ENCODE measurements at places on chromosomes 5 and 9.

DNA sequence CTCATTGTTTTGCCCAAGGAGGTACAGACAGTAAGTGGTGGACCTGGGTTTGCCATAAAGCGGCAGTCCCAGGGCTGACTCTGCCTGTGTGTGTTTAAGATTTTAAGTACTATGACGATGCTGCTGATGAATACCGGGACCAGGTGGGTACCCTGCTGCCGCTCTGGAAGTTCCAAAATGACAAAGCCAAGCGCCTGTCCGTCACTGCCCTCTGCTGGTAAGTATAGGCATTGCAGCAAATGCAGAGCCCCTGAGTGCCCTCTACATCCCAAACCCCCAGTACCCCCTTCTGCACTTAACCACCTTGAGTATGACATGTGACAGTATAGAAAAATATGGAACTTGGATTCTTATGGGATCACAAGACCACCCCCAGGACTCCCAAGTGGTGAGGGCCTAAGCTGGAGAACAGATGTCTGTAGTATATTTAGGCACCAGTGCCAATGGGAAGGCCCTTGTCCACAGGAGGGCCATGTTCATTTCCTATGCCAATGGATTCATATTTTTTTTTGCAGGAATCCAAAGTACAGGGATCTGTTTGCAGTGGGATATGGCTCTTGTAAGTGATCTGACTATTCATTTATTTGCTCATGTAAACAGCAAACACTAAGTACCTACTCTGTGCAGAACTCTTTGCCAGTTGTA is 22.0 kb downstream of the ENHO start:
- DNase-seq = peak; percentile 77

- DNase-seq = no peak
These were observed 189.7 kb downstream of the MEF2C start for GRCh38 chr5:88693071-88693932.

DNA sequence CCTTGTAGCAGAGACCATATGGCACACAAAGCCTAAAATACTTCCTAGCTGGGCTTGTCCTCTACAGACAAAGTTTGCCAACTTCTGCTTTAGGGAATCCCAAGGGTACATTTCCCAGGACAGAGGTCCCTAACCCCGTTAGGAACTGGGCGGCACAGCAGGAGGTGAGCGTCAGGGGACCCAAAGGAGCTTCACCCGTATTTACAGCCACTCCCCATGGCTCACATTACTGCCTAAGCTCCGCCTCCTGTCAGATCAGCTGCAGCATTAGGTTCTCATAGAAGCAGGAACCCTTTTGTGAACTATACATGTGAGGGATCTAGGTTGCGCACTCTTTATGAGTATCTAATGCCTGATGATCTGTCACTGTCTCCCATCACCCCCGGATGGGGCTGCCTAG is 88.5 kb upstream of the TRPM3 start:
- no peak for DNase-seq

DNA sequence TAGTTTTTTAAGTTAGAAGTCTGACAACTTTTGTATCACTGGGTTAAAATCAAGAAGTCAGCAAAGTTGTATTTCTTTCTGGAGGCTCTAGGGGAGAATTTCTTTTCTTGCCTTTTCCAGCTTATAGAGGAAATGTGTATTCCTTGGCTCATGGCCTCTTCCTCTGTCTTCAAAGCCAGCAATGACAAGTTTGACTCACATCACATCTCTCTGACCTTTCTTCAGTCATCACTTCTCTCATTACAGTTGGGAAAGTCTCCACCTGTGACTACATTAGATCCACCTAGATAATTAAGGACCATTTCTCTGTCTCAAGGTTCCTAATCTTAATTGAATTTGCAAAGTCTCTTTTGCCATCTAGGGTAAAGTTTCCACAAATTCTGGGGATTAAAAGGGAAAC is 339.9 kb downstream of the TENT4A start:
- DNase-seq = no peak

DNA sequence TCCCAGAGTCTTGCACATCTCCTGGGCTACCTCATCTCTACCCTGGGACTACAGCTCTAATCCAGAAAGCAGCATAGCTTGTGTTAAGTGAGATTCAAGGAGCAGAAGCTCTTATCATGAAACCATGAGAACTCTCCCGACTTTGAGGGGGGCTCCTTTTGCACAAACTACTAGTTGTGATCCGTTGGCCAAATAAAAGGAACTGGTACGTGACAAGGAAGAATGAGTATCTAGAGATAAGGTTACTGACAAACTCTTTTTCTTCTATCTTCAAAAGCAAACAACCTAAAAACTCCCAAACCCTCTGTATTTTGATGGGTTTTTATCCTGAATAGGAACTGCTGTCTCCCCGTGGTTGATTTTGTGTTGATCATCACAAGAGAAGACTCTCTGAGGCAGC is 168.5 kb downstream of the SLC24A2 start:
- no peak for DNase-seq

GRCh38 chr9:20319241-20319640 is 303.1 kb downstream of the MLLT3 start:
- DNase-seq = no peak

GRCh38 chr5:90158131-90158530 is 251.4 kb downstream of the CETN3 start:
- DNase-seq = no peak

- DNase-seq = no peak
These were observed 62.9 kb upstream of the PPARGC1B start for GRCh38 chr5:149667084-149667828.

- no peak for DNase-seq
These were observed 178.2 kb upstream of the IRX1 start for GRCh38 chr5:3417376-3417943.

GRCh38 chr9:123423311-123423640 is 67.3 kb downstream of the CRB2 start:
- DNase-seq = no peak

DNA sequence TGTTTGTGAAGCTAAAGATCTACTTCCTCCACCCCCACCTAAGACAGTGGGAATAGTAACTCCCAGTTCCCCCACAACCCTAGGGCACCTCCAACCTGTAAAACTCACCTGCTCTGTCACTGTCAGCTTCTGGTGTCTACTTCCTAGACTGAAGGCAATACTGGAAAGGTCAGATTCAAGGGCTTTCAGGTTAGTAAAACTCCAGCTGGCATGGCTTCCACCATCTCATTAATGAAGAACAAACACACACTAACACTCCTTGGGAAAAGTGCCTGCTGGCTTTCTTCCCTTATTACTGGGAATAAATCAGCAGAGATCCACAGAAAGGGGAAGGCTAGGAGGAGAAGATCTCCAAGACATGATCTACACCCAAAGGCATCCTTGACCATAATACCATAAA is 109.9 kb downstream of the TMEM174 start:
- DNase-seq = no peak

GRCh38 chr9:114570742-114571141 is 16.8 kb upstream of the ATP6V1G1 start:
- DNase-seq = no peak

DNA sequence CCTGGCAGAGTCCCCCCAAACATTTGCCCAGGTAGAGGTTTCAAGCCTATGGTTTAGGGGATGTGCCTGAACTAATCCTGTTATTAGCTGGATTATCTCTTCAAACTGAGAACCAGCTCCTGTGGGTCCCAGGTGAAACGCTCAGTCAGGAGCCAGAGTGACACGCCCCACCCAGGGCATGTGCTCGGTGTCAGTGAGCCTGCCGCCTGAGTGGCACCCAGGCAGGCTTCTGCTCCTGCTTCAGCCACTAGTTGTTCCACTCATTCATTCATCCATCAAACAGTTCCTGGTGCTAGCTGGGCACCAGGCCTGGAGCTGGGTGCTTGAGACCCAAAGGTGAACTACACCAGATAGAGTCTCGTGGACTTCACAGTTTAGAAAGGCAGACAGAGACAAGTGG is 129.4 kb upstream of the PITX1 start:
- no peak for DNase-seq

DNA sequence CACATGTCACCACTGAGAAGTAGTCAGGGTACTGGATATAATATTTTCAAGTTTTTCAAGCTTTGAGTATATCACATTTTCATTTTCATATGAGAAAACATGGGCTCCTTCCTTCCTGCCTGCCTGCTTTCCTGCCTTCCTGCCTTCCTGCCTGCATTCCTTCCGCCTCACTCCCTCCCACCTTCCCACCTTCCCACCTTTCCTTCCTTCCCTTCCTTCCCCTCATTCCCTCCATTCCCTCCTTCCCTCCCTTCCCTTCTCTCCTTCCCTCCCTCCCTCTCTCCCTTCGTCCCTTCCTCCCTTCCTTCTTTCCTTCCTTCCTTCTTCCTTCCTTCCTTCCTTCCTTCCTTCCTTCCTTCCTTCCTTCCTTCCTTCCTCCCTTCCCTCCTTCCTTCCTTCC is 175.3 kb downstream of the HMHB1 start:
- no peak for DNase-seq

GRCh38 chr9:132412089-132412488 is 2.1 kb downstream of the CFAP77 start:
- DNase-seq = no peak

GRCh38 chr5:120927950-120928530 is 463.9 kb downstream of the PRR16 start:
- DNase-seq = no peak

GRCh38 chr5:124124711-124125229 is 612.8 kb downstream of the CSNK1G3 start:
- DNase-seq = no peak

GRCh38 chr9:87067426-87067825 is 120.1 kb upstream of the GAS1 start:
- no peak for DNase-seq
